ENCODE measurements at places on chromosomes 16 and 17.
A peak's percentile ranks its signal among the peaks of the same experiment; 100 is the strongest.

- DNase-seq: no peak
These were observed 287.6 kb upstream of the CDH11 start for GRCh38 chr16:65409510-65409909.

DNA sequence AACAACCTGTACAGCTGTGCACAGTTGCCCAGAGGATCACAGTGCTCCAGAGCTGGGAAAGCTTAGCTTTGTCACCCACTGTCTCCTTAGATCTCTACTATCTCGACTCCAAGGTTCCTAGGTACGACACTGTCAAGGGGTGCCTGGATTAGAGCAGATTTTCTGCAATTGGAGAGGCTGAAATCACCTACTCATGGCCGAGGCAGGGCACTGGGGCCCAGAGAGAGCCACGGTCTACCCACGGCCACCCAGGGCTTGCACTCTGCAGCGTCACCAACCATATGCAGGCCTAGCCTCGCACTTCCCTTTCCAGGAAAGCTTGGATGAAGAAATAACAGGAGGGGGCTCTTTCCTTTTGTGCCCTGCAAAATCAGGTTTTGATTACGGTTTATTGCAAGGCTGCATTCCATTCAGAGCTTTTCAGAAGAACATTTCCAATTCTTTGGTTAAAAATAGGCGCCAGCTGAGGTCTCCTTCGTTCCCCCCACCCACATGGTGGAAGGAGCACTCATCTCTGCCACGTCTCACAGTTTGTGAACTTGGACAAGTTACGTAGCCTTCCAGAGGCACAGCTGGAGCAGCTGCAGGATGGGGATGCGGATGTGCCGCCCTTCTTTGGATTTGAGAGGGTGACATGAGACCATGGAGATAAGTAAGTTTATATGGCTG, 80.0 kb downstream of the IRX5 start:
- no peak for DNase-seq

- no peak for DNase-seq
These were observed 7.2 kb downstream of the GRB2 start for GRCh38 chr17:75398279-75398678.

DNA sequence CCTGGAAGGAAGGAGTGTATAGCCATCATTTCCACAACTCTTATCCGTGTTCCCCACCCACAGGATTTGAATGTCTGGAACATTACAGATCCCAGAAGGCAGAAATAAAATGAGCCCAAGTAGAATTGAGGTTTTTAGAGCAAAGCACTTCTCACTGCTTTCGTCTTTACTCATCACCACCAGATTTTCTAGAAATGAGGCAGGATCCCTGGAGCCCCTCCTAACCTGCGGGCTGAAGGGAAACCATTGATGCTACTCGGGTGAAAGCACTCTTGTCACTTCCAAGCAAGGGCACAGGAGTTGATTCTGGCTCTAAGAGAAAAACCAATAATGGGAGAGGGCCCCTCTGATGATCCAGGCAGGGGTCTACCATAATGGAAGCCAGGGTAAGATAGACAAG, 2.8 kb upstream of the ALDOC start:
- DNase-seq: no peak

DNA sequence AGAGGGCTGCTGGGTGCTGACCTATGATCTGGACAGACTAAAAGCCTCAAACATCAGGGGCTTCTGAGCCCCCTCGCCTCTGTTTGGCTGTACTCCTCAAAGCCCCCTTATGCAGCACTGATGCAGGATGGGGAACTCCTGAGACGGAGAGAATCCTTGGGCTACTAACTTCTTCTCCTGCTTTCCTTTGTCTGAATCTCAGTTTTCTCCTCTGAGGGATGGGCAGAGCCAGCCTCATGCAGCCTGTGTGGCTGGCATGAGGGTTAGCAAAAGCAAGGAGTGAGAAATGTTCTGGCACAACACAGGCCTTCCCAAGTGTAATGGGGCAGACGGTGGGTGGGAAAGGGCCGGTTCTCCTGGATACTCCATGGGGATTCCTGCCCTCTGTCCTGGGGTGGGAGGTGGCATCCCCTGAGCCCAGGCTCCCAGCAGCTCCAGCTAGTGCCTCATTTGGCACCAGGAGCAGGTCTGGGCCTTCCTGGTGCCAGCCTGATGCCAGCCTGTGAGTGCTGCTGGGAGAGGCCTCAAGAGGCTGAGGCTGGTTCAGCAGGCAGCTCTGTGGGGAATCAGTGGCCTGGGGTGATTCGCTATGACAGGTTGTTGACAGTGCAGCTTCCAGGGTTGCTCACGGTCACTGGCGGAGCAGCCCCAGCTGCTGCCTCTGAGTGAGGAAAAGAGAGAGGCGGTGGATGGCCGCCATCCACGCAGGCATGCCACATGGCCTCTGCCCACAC, 4.0 kb upstream of the BRD7 start:
- no peak for DNase-seq

DNA sequence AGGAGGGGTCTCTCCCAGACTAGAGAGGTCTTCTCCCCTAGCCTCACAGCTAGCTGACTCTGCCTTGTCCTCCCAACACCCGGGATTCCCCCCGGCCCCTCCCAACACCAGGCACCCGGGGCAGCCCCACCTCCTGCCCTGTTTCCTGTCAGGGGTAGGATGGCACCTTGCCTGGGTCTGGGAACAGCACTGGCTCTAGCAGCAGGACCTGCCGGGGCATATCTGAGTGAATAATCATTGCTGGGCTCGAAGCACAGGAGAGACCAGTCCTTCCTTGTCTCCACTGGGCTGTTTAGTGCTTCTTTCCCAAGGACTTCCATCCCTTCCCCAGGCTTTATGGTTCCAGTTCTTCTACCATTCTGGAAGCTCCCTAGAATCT, 25.7 kb downstream of the MINK1 start:
- no peak for DNase-seq

DNA sequence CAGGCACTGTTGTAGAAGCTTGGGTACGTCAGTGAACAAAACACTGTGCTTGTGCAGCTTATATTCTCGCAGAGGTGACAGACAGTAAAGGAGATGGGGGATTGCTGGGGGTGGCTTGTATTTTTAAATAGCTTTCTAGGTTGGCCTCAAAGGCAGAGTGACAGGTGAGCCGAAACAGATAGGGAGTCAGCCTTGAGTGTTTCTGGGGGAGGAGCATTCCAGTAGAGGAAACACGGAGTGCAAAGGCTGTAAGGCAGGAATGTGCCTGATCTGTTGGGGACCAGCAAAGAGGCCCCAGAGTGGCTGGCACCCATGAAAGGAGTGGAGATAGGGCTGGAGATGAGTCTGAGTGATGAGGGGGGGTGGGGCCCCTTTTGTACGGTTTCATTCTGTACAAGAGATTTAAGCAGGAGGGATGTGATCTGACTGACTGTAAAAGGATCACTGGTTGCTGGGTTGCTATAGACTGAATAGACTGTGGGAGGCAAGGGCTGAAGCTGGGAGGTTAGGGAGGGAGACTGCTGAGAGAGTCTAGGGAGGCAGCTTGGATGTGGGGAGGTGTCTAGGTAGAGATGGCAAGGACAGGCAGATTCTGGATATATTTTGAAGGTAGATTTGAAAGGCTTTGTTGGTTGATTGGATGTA, 15.2 kb downstream of the NUP93 start:
- no peak for DNase-seq

GRCh38 chr17:58576679-58577367, 62.4 kb upstream of the MTMR4 start:
- no peak for DNase-seq

DNA sequence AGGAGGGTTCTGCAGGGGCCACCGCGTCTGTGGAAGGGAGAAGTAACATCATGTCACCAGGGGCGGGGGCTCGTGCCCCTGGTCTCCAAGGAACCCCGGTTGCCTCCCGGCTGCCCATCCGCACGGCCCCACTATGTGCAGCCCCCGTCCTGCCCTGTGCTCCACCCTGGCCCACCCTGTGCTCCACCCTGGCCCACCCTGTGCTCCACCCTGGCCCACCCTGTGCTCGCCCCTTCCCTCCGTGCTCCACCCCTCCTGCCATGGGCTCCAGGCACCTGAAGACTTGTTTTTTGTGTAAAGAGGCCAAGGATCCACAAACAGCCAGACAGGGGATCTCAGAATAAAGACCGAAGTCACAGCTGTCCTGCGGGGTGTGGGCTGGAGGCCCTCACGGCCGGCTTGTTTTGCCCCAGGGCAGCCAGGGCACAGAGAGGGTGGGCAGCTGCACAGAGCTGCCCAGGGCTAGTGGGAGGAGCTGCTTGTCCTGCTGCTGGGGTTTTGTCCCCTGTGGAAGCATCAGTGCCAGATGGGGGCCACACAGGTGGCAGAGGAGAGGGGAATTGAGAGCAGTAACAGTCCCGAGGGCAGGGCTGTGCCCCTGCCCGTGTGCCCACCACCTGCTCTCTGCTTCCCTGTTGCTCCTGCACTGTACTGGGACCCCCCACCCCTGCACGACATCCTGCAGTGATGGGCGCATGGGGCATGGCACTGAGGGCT, 147.0 kb upstream of the CIBAR2 start:
- no peak for DNase-seq

DNA sequence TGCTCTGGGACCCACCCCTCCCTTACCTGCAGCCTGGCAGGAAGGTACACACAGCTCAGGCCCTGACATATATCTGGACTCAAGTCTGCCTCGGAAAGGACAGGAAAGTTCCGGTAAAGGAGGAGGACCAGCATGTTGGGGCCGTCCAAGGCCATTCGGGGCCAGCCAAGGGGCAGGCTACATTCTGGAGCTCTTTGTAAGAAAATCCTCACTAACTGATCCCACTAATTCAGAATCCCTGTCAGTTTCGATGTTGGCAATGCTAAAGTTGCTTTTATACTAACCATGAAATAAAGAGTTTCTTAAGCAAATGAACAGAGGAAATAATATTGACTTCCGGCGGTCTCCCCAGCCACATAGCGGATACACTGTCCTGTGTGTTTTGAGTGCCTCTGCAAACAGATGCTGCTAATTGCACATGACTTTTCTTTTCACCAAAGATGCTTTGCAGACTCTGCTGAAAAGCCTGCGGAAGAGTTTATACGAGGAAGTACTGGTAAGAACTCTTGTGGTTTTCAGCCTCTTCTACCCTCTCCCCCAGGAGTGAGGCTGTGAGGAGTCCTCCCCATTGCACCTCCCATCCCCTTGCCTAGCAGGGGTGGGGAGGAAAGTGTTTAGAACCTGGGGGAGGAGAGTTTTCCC, 54.8 kb downstream of the PLXDC1 start:
- DNase-seq: no peak

GRCh38 chr16:61887903-61888302, 148.3 kb downstream of the CDH8 start:
- DNase-seq: no peak

GRCh38 chr17:40315678-40316570, 6.9 kb downstream of the RARA start:
- no peak for DNase-seq

DNA sequence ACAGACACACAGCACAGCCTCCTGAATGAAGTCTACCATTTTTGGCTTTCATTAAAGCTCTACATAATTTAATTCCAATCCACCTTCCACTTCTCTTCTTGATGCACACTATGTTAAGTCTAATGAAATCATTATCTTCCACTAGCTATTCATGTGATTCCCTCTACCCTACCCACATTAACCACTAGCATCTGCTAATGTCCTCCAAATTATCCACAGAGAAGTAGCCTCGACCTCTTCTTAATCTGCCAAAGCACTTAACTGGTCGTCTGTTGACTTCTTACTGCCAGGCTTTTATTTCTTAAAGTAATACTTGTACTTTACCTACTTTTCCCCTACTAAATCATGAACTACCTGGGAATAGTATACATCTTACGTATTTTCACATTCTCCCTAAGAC, 91.8 kb downstream of the NCOR1 start:
- DNase-seq: no peak

GRCh38 chr17:80394629-80395216, 20.2 kb upstream of the ENDOV start:
- no peak for DNase-seq

- peak; percentile 73 for DNase-seq
These were observed 17.6 kb downstream of the MAPK8IP3 start for GRCh38 chr16:1723450-1724147.

- DNase-seq: no peak
These were observed 129.8 kb upstream of the RCVRN start for GRCh38 chr17:10034719-10035475.

DNA sequence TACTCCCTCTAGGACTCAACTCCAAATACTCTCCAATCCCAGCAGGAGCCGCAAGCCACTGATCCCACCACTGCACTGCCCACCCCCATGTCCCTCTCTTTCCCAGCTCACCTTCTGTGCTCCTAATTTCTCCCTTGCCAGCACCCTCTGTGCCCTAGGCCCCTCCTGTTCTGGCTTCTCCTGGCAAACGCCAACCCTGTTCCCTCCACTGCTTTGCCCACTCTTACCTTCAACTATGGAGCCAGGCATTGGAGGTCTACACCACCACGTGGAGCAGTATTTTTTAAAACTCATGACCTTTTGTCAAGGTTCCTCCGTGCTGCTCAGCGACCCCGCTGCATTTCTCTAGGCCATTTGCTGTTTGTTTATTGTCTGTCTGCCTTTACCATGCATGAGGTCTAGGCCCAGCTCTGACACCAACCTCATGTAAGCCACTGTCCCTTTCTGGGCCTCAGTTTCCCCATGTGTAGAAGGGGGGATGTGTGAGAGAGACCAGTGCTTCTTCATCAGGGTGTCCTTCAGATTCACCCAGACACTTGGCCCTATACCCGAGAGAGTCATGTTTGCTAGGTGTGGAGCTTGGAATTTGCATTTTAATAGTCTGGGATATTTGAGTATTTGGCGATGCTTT, 4.6 kb downstream of the CCDC102A start:
- no peak for DNase-seq

DNA sequence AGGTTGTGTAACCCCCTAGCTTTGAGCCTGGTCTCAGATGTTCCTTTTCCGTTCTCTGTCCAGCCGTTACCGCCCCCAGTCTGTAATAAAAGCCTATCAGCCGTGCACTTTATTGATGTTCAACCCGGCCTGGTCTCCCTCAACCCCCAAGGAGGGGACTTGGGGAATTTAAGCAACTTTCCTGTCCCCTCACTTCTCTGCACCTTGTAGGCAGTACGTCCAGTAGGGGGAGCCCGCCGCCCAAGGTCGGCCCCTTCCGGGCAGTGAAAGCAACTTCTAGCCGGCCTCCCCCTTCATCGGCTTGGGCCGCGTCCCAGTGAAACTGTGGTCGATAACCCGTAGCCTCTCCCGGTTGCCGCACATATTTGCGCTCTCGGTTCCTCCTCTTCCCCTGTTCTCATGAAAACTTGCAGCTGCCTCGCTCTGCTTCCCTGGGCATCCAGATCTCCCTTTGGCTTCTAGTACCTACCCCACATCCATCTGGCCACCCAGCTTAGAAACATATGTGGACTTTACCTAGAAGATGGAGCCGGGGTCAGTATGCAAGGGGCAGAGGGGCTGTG, 7.9 kb downstream of the PNPO start:
- peak; percentile 92 for DNase-seq

DNA sequence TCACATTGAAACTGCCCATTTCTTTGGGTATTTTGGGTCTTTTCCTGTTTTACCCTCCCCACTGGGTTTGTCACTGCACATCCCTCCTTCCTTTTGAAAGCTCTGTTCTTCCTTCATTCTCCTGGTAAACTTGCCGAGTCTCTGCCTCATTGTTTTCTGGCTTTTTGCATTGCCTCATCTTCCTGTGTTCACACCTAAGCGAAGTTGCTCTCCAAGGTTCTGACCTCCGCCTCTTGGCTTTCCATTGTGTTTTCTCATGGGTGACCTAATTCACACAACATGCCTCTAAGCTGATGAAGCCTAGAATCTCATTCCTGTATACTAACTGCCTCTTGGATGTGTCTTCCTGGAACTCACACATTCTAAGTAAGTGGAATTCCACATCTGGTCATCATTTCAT, 1096.1 kb upstream of the EEF2KMT start:
- no peak for DNase-seq
